Endothelial cell of umbilical vein (primary cell): ENCODE measurements at places on chromosomes 4 and X.
A peak's percentile ranks its signal among the peaks of the same experiment; 100 is the strongest.

- DNase-seq: peak; percentile 27
These were observed 981.3 kb downstream of the C4orf33 start for GRCh38 chr4:130077275-130077674.

GRCh38 chr4:96164814-96165351 lies 325.0 kb downstream of the PDHA2 start:
- DNase-seq: no peak

GRCh38 chr4:164937576-164938270 lies 39.7 kb downstream of the TRIM61 start:
- DNase-seq: no peak

- no peak for DNase-seq
These were observed 2155.1 kb upstream of the AGA start for GRCh38 chr4:179597301-179597700.

DNA sequence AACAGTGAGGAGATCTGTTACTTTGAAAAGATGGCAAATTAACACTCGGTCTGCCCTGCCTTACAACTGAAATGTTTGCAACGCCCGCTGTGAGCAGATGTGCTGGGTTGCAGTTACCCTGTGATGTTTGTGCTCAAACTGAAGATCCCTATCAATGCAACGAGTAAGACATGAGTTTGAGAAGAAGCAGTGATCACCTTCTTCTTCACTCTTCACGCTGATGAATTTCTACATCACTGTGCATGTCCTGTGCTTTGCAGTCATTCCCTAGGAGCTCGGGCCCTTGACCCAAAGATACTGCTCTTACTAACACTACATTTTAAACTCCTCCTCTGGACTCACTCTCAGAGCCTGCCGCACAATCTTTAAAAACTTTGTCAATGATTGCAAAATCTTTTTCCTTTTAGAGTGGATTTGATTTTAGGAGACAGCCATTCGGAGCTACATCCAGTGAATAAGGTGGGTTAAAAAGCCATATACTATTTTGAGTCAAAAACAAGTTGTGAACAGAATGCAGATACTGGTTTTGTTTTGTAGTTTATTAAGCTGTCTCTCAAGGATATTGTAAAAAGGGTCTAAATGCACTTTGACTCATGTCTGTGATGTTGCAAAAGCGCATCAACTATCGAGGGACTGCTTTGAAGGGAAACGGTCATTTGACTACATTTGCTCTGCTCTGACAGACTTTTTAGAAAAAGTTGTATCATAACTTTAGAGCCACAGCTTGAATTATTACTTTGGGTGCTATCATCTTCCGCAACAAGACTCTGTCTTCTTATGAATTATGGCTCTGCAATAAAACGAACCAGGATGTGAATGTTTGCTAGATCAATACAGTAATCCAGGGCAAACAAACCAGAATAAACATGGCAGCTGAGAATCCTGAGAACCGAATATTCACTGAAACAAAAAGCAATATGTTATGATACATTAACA lies 5.7 kb upstream of the RHOH start:
- no peak for DNase-seq

DNA sequence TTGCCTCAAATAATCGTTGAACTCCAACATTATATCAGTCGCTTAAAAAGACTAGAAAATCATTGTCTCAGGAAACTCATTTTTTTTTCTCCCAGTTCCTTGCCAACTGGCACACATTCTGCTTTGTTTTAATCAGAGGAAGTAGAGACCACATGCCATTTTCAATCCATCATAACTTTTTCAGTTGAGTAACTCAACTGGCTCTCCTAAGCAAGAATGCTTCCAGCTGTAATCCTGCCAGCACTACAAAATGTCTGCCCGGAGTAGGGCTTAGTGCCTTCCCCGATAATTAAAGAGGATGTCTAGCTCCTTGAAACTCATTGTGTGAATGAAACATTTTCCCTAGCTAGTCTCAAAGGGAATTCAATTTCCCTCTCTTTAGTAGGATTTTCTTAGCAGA lies 33.0 kb downstream of the FREM3 start:
- DNase-seq: peak; percentile 96

DNA sequence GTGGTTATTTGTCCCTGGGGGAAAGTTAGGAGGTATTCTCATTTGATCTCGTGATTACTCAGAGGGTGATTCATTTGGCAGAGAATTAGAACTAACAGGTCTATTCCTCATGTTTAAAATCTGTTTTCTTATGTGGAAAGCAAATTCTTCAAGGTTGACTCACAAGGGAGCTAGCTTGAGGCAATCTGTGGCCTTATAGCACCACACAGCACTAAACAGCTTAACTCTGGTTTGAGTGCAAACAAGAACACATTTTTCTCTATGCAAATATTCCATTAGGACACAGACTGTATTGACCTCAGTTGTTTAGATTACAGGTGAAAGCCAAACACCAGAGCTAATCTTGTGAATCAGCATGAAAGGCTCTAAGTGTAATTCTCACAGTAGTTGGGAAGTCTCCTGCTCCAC lies 694.4 kb upstream of the POU3F4 start:
- peak; percentile 0 for DNase-seq

- DNase-seq: no peak
These were observed 55.5 kb downstream of the SCML1 start for GRCh38 chrX:17792826-17793225.

DNA sequence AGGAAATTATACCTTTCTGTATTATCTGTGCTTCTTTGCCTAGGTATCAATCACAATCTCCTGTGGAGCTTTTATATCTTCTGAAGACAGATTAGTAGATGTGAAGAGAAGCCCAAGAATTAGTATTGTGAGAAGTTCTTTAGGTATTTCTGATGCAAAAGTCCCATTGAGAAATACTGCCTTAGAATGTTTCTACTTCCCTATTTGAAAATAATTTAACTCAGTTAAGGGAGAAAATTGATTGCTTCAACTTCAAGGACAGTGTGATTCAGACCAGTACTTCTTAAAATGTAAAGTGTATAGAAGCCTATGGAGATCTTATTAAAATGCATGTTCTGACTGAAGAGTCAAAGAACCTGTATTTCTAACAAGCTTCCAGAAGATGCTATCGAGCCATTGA lies 9.0 kb downstream of the EIF1AX start:
- DNase-seq: no peak

DNA sequence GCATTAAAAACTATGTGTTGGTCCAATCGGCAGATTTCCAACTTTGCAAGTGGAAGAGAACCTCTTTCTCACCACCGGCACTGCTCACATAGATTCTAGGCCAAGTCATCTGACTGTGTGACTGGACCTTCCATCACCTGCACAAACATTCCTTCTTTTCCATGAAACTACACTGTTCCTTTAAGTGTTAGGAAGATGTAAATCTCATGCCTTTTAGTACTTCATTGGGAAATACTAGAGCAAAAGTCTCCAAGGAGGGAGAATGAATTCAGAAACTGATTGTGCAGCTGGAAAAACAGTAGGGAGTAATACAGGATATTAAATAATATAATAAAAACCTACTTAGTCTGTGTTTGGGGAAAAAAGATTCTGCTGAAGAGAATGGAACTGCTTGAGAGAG lies 238.2 kb downstream of the GPC3 start:
- no peak for DNase-seq

DNA sequence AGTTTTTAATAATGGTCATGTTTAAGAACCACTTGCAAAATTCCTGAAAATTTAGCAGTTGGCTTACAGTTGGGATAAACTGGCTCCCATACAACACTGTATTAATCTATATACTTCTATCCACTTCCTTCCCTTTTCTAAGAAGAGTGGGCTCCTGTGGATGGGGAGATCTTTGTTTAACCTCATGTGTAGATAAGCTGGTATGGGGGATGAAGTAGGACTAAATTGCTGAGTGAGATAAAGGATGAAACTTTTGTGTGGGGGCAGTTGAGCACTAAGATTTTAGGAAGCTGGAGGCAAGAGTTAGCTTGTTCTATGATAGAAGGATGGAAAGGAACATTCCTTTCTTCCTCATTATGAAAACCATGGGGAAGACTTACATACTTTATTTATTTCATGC lies 54.6 kb upstream of the ATP8A1 start:
- no peak for DNase-seq

DNA sequence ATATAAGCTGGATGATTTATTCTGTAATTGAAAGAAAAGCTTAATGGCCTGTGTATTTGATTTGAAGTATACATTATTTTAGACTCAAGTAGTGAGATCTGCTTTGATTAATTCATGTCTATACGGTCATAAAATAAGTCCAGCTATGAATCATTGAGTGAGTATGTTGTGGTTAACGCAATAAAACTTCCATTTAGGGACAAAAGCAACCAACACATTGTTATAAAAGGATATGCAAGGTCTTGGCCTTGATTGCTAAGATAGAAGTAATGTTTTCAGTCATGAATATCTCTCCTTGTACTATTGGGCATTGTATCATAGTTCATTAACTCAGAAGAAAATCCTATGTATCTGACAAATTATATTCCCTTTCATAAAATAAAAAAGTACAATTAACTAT lies 162.1 kb downstream of the EPHA5 start:
- peak; percentile 90 for DNase-seq

- DNase-seq: no peak
These were observed 89.0 kb downstream of the COMMD8 start for GRCh38 chr4:47374477-47374876.

GRCh38 chr4:39353478-39354253 lies 12.5 kb downstream of the RFC1 start:
- DNase-seq: peak; percentile 83

DNA sequence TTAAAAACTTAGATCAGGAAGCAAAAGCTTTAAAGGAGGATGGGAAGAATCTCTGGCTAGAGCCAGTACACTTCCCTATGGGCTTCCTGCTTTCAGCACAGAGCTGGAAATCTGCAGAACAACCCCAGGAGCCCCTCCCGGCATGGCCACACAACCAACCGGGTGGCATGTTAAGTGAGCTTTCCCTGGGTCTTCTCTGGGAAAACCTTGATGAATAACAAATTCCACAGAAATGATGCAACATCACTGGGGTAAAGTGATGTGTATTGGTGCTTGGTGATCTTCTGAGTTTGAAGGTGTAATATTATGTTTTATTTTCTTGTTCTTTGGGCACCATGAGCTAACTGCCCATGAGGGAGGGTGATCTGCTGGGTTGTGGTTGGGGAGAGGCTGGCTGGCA lies 22.1 kb downstream of the NHS start:
- DNase-seq: no peak

DNA sequence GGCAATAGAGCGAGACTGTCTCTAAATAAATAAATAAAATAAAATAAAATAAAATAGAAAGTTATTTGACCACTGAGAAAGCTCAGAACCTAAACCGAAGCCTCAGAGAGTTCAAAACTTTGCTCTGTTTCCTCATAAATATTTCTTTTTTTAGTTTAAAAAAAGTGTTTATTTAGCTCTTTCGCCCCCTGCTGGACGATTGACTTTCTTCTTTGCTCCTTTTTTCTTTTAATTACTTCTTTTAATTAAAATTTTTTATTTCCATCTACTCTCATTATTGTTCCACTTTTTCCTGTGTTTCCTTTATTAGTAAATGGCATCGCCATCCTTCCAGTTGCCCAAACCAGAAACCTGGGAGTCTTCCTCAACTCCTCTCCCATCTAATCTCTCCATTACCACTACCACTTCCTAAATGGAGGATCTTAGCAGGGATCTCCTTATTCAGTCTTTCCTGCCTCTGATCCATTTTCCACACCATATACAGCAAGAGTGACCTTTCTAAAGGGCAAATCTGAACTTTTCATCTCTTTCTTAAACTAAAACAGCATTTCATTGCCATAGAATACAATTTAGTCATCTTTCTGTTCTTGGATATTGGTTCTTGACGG lies 728 bp upstream of the IL13RA2 start:
- no peak for DNase-seq

DNA sequence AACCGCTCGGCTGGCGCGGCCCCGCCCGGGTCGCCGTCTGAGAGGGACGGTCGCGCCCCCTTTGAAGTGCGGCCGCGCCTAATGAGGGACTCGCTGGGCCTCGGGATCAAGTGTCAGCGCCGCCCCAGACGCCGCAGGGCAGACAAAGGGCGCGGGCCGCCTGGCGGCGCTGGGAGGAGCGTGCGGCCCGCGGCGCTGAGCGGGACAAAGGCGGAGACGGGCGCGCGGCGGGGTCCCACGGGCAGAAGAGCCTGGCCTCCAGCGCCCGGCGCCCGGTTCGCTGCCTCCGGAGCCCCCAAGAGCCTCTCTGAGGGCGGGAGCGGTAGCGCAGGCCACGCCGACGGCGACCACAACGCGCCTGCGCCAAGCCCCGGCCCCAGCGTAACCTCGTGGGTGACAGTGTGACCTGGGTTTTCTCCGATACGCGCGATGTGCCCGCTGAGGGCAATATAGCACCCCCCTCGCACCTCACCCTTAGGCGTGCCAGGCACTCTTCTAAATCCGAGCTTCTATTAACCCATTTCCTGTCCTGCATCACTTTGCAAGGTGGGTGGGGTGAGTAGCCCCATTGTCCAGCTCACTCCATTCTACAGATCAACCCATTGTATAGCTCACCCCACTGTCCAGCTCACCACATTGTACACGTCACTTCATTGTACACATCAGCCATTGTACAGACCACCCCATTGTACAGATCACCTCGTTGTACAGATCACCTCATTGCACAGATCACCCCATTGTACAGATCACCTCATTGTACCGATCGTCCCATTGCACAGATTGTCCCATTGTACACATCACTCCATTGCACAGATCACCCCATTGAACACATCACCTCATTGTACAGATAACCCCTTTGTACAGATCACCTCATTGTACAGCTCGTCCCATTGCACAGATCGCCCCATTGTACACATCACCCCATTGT lies 33.7 kb upstream of the STX18 start:
- DNase-seq: peak; percentile 64

DNA sequence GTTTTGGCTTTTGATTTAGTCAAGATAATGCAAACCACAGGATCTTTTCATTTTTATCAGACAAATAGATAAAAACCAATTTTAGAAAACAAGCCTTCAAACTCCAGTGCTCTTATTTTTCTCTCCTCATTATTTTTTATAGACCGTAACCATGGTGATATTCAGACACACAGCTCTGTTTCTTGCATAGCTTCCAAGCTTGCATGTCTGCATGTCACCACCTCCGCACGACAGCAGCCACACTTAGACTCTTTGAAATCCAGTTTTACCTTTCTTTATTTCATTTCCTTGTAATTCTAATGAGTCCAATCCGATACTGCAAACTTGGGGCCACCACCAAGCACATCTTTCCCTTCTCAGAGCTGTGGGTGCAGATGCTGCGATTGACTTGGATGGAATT lies 94.3 kb upstream of the GPM6A start:
- no peak for DNase-seq

- DNase-seq: peak; percentile 57
These were observed 14.5 kb upstream of the TXLNG start for GRCh38 chrX:16771483-16772398.

- DNase-seq: no peak
These were observed 1021.2 kb downstream of the PCDH7 start for GRCh38 chr4:31741326-31741725.

GRCh38 chr4:177041356-177041755 lies 248.6 kb upstream of the VEGFC start:
- no peak for DNase-seq

GRCh38 chrX:132231587-132231986 lies 12.3 kb upstream of the RAP2C start:
- DNase-seq: no peak

DNA sequence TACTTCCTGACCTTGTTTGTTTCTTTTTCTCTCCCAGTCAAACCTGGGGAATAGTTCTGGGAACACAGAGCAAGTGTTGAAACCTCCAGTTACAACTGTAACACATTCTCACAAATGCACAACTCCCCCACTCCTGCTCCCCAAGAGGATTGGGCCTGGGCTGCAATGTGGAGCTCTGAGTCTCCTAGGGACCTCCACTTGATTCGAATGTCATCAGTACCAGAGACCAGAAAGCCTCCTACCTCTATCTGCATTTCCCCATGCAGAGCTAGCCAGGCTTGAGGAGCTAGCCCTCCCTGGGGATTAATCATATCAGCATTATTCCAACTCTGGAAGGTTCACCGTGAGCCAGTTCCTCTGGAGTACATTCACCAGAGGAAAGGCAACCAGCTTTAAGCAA lies 41.7 kb upstream of the CITED1 start:
- DNase-seq: no peak
